HAP-1 (cell line): ENCODE measurements at places on chromosomes 7 and 10.

DNA sequence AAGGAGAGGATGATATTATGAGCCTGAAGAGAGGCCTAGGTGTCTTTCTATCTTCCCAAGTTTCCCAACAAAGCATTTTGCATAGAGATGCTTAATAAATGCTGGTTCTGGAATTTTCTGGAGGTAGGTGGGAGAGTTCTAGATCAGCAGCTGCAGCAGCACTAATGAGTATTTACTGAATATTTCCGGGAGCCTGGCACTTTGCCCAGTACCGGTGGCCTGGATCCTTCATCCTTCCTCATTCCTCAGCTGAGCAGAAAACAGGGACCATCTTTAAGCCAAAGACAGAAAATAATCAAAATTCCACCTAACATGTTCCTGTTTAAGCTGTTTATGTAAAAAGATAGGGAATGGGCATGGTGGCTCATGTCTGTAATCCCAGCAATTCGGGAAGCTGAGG is 813.2 kb upstream of the AUTS2 start:
- DNase-seq: no peak

GRCh38 chr10:60944058-60944909 is at the start of gene RHOBTB1:
Gene RHOBTB1 (minus strand): TSS chr10:60944185. CDS start chr10:60911542, 32,643 bp downstream.
- DNase-seq: peak; percentile 54

DNA sequence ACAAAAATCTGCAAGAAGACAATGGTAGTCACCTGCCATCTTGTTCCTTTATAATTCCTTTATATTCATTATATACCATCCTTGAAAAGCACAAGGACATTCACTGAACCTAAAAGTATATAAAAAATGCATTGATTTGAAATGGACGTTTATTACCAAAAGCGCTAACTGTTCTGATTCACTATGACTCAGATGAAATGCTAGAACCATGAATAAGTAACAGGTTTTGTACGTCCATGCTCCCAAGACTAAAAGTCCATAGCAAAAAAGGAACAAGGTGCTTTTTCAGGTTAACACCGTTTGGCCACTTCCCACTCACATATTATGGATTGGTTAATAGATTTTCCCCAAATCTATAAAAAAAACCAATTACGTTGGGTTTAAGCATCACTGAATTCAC is 109.4 kb downstream of the PPP1R17 start:
- no peak for DNase-seq

- DNase-seq: no peak
Measured at GRCh38 chr10:24180891-24181290, 28.0 kb upstream of the KIAA1217 start.

- no peak for DNase-seq
Measured at GRCh38 chr7:149772241-149772955, 990 bp downstream of the ZNF467 start.

- no peak for DNase-seq
Measured at GRCh38 chr7:106775552-106775936, 89.5 kb upstream of the PIK3CG start.

DNA sequence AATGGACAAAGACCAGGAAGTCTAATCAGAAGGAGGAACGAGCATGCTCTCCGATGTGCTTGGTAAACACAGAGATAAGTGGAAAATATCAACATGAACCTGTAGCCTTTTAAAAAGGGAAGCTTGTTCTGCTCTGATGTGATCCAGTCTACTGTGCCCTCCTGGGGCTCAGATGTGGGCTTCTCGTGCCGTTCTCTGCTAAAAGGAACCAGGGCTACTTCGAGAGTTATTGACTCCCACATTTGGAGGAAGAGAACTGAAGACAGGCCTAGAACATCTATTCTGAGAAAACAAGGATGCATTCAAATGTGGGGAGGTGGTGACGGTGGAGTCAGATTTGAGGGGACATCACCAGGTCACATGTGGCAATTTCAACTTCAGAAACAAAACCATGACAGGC is 325.4 kb downstream of the GLRX3 start:
- DNase-seq: no peak
